ENCODE measurements at places on chromosomes 11 and 22. TPM values are rescaled to one million over a fixed set of nuclear protein-coding genes. Genes with fewer than 3 reads are reported as not detected.

- no peak overlapping the region for H3K27ac ChIP-seq
- DNase-seq, result no peak
- H3K4me1 ChIP-seq, result no peaks in the 10 kb centered on the region
Measured at GRCh38 chr11:78649361-78650215, 74.9 kb upstream of the NARS2 start.

CARD18 gene
- not detected for total RNA-seq

DNA sequence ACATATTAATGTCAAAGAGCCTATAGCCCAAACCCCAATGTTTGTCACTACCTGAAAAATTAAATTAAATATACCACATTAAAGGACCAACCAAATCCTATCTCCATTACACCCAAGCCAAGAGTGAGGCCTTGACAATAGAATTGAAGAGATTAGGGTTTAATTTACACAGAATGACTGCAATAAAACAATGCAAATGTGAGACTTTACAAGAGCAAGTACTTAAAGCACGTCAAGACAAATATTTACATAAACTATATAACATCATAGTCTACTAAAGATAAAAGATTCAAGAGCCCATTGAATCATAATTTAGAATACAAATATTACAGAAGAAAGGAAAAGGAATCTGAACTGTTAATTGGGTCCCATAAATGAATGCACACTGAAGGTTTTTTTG is 85.6 kb downstream of the CADM1 start:
- no peak for DNase-seq
- no peaks in the 10 kb centered on the region for H3K4me1 ChIP-seq
- no peak overlapping the region for H3K4me3 ChIP-seq
- H3K27me3 ChIP-seq, result no peaks in the 10 kb centered on the region

- no peaks in the 10 kb centered on the region for H3K36me3 ChIP-seq
- no peak for DNase-seq
- H3K27ac ChIP-seq, result no peak overlapping the region
- H3K4me1 ChIP-seq, result no peaks in the 10 kb centered on the region
- no peak overlapping the region for H3K4me3 ChIP-seq
- no peaks in the 10 kb centered on the region for H3K27me3 ChIP-seq
Measured at GRCh38 chr22:35517207-35517606, 23.4 kb upstream of the RASD2 start.

OR51B4 gene
- not detected for total RNA-seq

HSPB2 gene
- total RNA-seq, result 18.1 TPM

OR6A2 gene
- not detected for total RNA-seq

GRCh38 chr11:134036492-134037045 is 32.3 kb upstream of the JAM3 start:
- H3K4me3 ChIP-seq, result peak overlapping the region; percentile 9
- DNase-seq, result no peak
- H3K4me1 ChIP-seq, result no peaks in the 10 kb centered on the region

- H3K4me1 ChIP-seq, result peaks cover 5% of the 10 kb centered on the region
- no peak overlapping the region for H3K4me3 ChIP-seq
- no peak for DNase-seq
Measured at GRCh38 chr11:102121329-102121728, 11.1 kb downstream of the YAP1 start.

- no peak overlapping the region for H3K4me3 ChIP-seq
- peaks cover 5% of the 10 kb centered on the region for H3K4me1 ChIP-seq
- no peak for DNase-seq
Measured at GRCh38 chr22:50304528-50305392, 2.7 kb downstream of the PLXNB2 start.

DNA sequence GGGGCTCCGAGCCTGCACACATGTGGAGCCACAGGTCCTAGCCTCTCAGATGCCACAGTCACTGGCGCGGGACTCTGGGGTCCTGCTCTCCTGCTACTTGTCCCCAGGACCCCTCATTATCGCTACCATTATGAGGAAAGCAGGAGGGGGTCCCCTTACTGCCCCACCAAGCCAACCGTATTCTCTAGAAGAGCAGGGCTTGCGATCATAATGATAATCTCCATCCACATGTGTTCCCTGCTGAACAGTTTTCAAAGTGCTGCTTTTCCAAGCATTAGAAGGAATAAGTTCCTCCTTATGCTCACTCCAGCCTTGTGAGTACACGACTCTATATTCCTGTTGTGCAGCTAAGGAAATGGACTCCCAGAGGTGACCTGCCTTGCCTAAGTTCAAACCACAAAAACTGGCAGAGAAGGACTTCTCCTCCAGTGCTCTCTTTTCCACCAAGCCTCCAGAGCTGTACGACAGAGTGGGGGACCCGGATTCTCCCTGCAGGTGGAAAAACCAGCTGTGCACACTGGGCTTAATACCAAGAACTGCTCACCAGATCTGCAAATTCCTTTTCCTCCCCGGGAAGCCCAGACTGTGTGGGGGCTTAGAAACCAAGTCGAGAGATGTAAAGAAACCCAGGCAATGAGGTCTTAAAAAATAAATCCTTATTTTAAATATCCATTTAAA is 92.8 kb upstream of the DRD2 start:
- no peak overlapping the region for H3K4me3 ChIP-seq
- H3K36me3 ChIP-seq, result no peaks in the 10 kb centered on the region
- H3K4me1 ChIP-seq, result no peaks in the 10 kb centered on the region
- no peak for DNase-seq
- no peaks in the 10 kb centered on the region for H3K27me3 ChIP-seq

CNTF gene
- 1.9 TPM for total RNA-seq
